ENCODE measurements at places on chromosomes 12 and 14.

DNA sequence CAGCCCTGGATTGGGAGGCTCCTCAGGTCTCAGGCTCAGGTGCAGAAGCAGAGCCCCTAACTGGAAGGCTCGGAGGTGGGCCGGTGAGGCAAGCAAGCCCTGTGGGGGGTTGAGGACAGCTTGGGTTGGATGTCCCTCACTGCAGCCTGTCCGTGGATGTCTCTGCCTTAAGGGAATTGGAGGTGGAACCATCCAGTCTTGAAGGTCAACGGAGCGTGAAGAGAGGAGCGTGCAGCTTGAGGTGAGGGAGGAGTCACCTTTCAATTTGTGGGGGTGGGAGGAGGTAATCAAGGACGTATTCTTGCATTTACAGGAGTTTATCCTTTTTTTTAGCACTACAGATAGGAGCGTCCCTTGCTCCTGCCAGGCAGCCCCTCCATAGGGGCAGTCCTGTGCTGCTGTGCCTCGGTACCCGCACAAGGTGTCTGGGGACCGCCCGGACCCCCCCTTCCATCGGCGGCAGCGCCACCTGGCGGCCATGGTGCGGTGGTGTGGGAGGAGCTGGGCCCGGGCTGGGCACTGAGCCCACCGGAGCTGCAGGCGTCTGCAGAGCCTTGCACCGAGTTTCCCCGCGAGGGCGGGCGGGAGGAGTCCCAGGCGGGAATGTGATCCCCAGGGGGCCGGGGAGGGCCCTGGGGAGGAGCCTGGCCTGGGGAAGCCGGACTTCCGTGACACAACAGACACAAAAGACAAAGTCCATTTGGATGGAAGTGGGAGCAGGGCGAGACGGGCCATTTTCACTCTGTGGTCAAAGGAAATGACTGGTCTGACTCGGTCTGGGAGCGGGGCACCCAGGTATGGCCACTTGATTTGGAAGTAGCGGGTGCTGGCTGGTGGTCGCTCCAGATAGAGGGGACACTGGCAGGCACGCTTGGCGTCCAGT is 864 bp downstream of the DNAJC22 start:
- DNase-seq: peak; percentile 73

DNA sequence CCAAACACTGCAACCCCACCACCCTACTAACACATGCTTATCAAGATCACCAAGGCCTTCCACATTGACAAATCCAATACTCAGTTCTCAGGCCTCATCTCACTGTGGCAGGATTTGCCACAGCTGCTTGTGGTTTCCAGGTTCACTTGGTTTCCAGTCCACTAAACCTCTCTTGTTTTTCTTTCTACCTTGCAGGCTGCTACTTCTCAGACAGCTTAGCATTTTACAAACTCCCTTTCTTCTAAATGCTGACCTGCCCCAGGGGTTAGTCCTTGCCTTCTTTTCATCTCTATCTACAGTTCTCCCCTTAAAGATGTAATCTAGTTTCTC is 84.1 kb downstream of the BCAT1 start:
- no peak for DNase-seq

GRCh38 chr12:94116191-94116590 is 32.2 kb upstream of the PLXNC1 start:
- DNase-seq: no peak

DNA sequence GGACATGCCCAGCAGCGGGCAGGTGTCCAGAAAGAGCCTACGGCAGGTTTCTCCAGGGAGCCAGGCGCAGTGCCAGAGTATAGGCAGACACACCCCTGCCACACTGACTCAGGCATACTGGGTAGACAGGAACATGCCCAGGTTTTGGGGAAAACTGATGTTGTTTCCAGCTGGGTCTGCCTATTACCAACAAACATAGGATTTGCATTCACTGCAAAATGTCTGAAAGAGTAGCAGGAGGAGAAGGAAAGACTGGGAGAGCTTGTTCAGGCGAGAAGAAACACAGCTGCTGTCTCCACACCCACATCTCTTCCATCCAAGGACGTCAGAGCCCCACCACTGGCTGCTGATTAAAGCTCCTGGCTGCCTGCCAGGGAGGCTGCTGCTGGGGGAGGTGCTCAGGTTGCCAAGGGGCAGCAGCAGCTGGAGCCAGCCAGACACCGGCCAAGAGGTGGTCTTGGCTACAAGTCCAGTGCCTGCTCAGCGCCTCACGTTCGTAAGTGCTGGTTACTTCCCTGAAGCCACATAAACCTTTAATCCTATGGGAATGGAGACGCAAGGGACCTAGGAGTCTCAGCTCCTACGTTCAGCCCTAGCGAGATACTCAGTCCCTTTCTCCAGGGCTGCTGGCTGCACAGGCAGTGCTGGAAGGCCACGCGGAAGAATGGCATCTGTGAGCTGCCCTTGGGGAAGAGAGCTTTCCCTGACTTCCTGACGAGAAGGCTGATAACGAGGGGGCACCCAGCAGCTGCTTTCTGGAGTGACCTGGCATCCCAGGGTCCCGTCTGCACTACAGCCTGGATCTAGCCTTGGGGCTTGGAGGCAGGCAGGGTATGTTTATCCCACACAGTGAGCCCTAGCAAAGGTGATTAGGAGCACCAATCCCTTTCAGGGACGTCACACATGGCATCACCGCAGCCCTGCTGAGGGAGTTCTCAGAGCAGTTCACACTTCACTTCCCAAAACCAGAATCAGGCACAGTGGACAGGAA is 58.1 kb downstream of the PLEKHG3 start:
- peak; percentile 90 for DNase-seq

DNA sequence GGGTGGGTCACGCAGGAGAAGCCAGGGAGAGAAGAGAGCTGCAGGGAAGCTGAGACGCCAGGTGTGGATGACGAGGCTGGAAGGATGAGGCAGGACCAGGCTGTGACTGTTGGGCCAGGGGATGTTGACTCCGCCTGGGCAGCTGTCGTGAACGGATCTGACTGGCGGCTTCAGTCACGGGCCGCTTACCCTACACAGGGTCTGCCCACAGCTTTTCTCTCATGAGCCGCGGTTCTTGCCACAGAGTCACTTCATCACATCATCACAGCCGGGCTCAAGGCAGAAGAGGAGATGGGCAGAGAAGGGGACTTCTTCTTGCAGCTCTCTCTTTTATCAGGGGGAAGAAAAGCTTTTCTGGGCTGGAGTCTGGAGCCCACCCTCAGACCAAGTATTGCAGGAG is 7.7 kb downstream of the CLBA1 start:
- DNase-seq: peak; percentile 44

GRCh38 chr12:94807951-94808350 is 157.6 kb upstream of the TMCC3 start:
- no peak for DNase-seq

Data from SHP77 (cell line).